Osteoblast (primary cell): ENCODE measurements at places on chromosomes 3 and 15. TPM values are rescaled to one million over a fixed set of nuclear protein-coding genes. Genes with fewer than 3 reads are reported as not detected.

DNA sequence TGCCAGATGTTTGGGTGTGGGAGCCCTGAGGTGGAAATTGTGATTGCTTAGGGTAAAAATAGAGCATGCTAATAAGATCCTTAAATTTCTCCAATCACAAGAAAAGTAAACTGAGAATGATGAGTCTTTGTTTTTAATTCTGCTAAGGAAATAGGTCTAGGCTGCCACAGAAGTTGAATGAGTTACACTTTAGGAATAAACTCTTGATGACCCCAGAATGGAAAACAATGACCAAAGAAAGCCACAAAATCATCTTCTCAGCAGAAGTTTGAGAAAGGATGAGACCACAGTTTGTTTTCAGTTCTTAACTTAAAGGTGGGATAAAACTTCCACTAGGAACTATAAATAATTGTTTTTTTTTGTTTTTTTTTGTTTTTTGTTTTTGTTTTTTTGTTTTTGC lies 164.6 kb upstream of the BCL6 start:
- no peak for DNase-seq
- no peaks in the 10 kb centered on the region for H3K27me3 ChIP-seq
- no peaks in the 10 kb centered on the region for H3K4me1 ChIP-seq
- no peaks in the 10 kb centered on the region for H3K36me3 ChIP-seq
- H3K27ac ChIP-seq = no peak overlapping the region

- peak; percentile 95 for DNase-seq
- no peaks in the 10 kb centered on the region for H3K36me3 ChIP-seq
- no peaks in the 10 kb centered on the region for H3K27me3 ChIP-seq
- peak overlapping the region; percentile 80 for H3K27ac ChIP-seq
Observed at GRCh38 chr15:69305204-69305931, 6.7 kb downstream of the PAQR5 start.

DNA sequence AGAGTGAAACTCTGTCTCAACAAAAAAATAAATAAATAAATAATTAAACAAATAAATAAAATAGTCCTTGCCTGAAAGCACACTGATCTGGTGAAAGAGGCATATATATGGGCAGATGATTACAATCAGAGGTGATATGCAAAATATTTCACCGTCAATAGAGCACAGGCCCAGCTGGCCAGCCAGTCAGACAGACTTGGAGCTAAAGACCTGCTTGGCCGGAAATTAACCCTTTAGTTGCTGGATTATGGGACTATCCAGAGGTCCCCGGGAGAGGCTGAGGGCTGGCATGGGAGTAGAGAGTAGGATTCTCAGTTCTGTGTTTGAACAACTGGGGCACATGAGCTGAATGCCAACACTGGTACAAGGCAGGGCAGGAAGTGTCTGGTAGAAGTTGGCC lies 59.1 kb upstream of the CTNNB1 start:
- H3K4me3 ChIP-seq = no peak overlapping the region
- H3K27ac ChIP-seq = no peak overlapping the region
- H3K4me1 ChIP-seq = peaks cover 7% of the 10 kb centered on the region
- H3K36me3 ChIP-seq = no peaks in the 10 kb centered on the region

DNA sequence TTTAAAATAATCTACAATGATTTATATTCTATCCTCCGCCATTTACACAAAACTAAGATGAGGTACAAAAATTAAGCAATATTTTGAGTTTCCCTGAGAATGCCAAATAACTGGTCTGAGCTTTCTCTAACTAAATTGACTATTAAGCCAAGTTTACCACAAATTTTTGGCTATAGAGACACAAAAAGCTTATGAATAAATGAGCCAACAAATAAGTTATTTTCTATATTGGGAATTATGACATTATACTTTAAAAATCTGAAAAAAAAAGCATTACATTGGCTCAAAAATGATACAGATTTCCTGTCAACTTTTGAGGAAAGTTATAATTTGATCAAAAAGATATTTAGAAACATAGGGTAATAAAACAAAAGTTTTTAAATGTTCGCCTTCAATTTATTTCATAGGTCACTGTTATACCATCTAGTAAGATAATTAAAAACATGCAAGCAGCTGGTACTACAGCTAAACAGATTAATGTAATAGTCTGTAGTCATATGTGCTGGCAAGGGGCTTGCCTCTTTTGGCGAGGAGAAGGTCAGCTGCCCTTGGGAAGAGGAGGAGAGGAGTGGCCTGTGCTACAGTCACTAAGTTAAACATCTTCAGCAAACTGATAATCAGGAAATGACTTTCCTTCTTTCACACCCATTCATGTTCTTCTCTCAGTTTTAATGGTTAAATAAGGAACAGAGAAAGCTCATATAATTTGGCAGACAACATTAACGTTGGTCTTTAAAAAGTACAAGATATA lies 318.5 kb downstream of the TBC1D5 start:
- no peaks in the 10 kb centered on the region for H3K36me3 ChIP-seq
- H3K27me3 ChIP-seq = no peaks in the 10 kb centered on the region
- H3K27ac ChIP-seq = no peak overlapping the region
- no peak overlapping the region for H3K4me3 ChIP-seq
- no peak for DNase-seq

- H3K27me3 ChIP-seq = peaks cover 55% of the 10 kb centered on the region
- no peak overlapping the region for H3K27ac ChIP-seq
- no peak overlapping the region for H3K4me3 ChIP-seq
Observed at GRCh38 chr3:71752831-71753700, 589 bp upstream of the GPR27 start.

- peak; percentile 91 for DNase-seq
- H3K36me3 ChIP-seq = no peaks in the 10 kb centered on the region
- H3K27ac ChIP-seq = peak overlapping the region; percentile 78
- no peak overlapping the region for H3K4me3 ChIP-seq
Observed at GRCh38 chr3:177516158-177517011, 319.1 kb upstream of the TBL1XR1 start.

- H3K36me3 ChIP-seq = peaks cover 3% of the 10 kb centered on the region
- H3K27me3 ChIP-seq = no peaks in the 10 kb centered on the region
- H3K4me1 ChIP-seq = no peaks in the 10 kb centered on the region
- no peak for DNase-seq
- no peak overlapping the region for H3K4me3 ChIP-seq
Observed at GRCh38 chr15:51505251-51505650, 117.3 kb downstream of the DMXL2 start.

DNA sequence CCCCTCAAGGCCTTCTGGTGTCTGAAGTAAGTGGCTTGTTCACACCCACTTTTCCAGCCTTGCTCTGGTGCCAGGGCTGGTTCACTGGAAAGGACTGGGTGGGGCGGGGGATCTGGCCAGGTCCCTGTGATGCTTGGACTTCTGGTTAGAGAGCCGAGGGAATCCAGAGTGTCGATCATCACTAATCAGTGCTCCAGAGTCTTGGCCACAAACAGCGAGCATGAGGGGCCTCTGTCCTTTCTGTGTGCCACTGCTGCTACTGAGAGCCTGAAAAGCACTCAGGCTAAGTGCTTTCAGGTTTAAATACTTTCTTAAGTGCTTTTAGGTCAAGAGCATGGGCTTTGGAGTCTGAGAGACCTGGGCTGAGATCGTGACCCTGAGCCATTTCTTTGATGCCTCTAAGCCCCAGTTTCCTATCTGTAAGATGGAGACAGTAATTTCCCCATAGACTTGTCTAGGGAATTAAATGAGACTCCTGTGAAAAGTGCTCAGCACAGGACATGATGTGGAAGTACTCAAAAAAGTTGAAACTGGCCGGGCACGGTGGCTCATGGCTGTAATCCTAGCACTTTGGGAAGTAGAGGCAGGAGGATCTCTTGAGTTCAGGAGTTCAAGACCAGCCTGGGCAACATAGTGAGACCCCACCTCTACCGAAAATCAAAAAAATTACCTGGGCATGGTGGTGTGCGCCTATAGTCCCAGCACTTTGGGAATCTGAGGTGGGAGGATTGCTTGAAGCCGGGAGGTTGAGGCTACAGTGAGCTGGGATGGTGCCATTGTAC lies 53.8 kb upstream of the SEC22A start:
- peaks cover 63% of the 10 kb centered on the region for H3K36me3 ChIP-seq
- H3K4me3 ChIP-seq = no peak overlapping the region
- no peak overlapping the region for H3K27ac ChIP-seq
- no peaks in the 10 kb centered on the region for H3K27me3 ChIP-seq

GRCh38 chr3:156090126-156090525 lies 30.3 kb upstream of the KCNAB1 start:
- no peak for DNase-seq
- H3K4me3 ChIP-seq = no peak overlapping the region
- no peak overlapping the region for H3K27ac ChIP-seq
- no peaks in the 10 kb centered on the region for H3K36me3 ChIP-seq
- no peaks in the 10 kb centered on the region for H3K4me1 ChIP-seq
- no peaks in the 10 kb centered on the region for H3K27me3 ChIP-seq

- peaks cover 36% of the 10 kb centered on the region for H3K4me1 ChIP-seq
- H3K27ac ChIP-seq = no peak overlapping the region
- H3K36me3 ChIP-seq = no peaks in the 10 kb centered on the region
- peak; percentile 65 for DNase-seq
Observed at GRCh38 chr15:33066584-33066983, 127.9 kb downstream of the FMN1 start.

- no peak for DNase-seq
- H3K36me3 ChIP-seq = no peaks in the 10 kb centered on the region
- H3K4me1 ChIP-seq = no peaks in the 10 kb centered on the region
- H3K27me3 ChIP-seq = peaks cover 3% of the 10 kb centered on the region
- no peak overlapping the region for H3K4me3 ChIP-seq
Observed at GRCh38 chr3:8298021-8298954, 203.3 kb upstream of the LMCD1 start.

The SLITRK3 gene
- not detected in 2 replicates for total RNA-seq

The CHST13 gene
- under 0.01 TPM in 1 of 2 replicates, not detected in the other for total RNA-seq

The NRG4 gene
- not detected in 2 replicates for total RNA-seq

The RHOA gene
- total RNA-seq = 860 and 899 TPM in 2 replicates

The GOLGA8N gene
- 4.7 and 5.0 TPM in 2 replicates for total RNA-seq

The TNNC1 gene
- total RNA-seq = 0.29 and 0.36 TPM in 2 replicates

The CACNA2D2 gene
- total RNA-seq = not detected in 2 replicates
